ENCODE measurements at places on chromosomes 4 and X.
A peak's percentile ranks its signal among the peaks of the same experiment; 100 is the strongest.

- no peak for DNase-seq
Observed at GRCh38 chrX:15013461-15013860, 140.2 kb downstream of the MOSPD2 start.

DNA sequence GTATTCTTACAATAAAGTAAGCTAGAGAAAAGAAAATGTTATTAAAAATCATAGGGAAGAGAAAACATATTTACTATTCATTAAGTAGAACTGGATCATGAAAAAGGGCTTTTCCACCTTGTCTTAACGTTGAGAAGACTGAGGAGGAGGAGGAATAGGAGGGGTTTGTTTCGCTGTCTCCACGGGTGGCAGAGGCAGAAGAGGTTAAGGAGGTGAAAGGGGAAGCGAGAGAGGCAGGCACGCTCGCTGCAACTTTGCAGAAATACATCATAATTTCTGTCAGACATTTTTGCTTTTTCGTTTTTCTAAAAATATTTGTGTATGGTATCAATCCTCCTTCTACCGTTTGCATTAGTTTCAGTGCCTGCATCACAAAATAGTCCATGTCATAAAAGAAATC is 2375.1 kb upstream of the AGA start:
- no peak for DNase-seq

- DNase-seq: no peak
Observed at GRCh38 chr4:4485806-4486205, 56.0 kb downstream of the STX18 start.

DNA sequence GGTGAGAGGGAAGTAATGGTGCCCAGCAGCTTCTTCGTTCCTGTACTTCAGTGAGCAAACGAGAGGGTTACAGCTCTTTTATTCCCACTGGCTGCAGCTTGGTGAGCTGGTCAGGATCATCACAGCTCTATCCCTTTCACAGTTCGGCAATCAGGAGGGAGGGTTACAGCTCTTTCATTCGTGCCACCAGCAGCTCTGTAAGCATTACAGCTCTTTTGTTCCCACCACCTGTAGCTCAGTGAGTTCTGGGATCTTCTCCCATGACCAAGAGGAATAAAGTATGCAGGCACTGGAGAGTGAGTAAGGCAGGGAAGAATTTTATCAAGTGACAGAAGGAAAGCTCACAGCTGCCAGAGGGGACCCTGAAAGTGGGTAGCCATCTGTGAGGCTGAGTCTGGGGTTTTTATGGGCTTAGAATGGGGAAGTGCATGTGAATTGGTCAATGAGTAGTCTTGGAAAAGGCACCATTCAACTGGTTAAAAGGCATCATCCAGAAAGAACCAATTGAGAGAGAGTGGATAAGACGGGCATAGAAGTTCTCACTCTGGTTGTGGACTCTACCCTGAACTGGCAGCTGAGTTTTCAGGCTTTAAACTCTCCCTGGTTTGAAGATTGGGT is 123.7 kb downstream of the COX18 start:
- no peak for DNase-seq

GRCh38 chr4:145545538-145546174 is 64.0 kb downstream of the SMAD1 start:
- peak; percentile 25 for DNase-seq

DNA sequence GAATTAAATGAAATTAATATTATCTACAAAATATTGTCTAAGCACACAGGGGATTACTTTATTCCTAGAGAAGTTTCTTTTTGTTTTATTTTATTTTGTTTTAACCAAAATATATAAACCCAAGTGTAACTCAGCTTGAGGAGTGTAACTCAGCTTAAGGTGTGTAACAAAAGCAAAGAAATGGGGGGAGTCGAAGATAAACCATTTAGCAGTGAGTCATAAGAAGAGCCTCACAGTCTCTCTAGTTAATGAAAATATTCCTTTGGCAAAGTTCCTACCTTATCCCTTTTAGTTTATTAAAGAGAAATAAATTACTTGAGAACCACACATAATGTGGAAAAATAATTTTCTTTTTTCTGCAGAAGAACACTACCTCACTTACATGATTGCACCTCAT is 261.8 kb downstream of the KCTD8 start:
- DNase-seq: no peak

DNA sequence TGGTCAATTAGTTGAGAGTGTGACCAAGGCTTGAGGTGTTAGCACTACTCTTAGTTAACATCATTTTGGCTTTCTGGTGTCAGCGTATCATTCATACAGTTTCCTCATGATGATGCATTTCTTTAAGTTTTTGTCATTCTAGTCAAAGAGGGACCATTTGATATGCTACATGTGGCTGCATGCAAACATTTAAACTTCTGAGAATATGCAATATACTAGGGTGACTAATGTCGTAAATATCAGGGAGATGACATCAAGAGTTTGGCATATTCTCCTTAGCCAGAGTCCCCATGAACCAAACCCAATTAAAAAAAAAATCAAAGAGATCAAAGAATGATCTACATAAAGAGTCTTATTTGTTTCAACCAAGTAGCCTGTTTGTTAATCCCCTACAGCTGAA is 537.4 kb upstream of the PCDH7 start:
- DNase-seq: no peak

DNA sequence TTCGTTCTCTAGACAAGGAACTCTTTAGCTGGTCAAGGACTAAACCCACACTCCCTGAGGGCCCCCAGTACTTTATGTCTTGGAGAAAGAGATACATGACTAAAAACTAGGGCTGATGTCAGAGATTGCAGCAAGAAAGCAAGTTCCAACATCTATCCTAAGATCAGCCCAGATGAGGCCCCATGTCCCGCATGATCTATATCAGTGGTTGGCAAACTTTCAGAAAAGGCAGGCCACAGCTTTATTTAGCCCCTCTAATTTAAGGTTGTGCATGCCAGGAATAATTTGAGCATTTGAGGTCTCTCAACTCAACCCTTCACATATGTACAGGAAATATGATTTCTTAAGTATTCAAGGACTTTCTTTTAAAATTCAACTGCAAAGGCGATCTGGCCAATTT is 44.1 kb upstream of the FRMD7 start:
- no peak for DNase-seq

DNA sequence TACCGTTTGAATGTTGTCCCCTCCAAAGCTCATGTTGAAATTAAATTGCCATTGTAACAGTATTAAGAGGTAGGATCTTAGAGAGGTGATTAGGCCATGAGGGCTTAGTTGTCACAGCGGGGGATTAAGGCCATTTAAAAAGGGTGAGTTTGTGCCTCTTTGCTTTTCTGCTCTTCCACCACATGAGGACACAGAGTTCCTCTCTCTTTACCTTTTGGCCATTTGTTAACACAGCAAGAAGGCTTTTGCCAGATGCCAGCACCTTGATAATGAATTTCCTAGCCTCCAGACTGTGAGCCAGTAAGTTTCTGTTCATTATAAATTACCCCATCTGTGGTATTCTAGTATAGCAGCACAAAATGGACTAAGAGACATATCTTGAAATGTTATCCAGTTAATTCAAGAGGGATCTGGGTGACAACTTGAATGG is 7.8 kb upstream of the HERC3 start:
- DNase-seq: no peak

DNA sequence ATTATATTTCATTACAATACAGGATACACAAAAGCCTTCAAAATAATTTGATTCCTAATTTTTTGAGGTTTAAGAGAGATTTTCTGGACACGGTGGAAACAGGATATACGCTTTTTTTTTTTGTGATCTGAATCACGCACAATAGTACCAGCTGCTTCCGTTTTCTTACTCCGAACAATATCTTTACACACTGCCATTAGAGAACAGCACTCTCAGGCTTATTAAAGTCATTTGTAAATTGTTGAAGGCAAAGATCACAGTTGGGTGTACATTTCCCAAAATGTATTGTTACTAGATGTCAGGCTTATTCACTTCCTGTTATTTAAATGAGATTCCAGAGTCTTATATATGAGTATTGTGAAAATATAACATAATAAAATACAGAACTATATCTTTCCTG is 71.5 kb downstream of the TMEM47 start:
- no peak for DNase-seq

- no peak for DNase-seq
Observed at GRCh38 chr4:100582146-100582545, 64.3 kb upstream of the EMCN start.

GRCh38 chr4:88033309-88033708 is 25.9 kb downstream of the PKD2 start:
- peak; percentile 32 for DNase-seq

DNA sequence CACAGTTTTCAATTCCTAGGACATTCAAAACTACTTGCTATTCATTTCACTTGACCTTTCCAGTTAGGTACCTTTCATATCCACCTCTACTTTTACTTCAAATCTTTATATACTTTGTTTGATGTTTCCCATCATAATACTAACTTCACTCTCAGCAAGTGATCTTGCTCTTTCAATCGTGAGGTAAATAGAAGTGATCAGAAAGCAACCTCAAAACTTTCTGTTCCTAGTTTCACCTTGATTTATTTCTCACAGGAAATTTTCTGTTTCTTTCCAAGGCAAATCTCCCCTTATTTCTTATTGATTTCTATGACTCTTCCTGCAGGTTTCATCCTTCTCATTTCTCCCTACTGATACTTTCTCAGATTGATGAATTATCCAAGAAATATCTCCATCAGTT is 623.5 kb downstream of the FSTL5 start:
- DNase-seq: no peak

DNA sequence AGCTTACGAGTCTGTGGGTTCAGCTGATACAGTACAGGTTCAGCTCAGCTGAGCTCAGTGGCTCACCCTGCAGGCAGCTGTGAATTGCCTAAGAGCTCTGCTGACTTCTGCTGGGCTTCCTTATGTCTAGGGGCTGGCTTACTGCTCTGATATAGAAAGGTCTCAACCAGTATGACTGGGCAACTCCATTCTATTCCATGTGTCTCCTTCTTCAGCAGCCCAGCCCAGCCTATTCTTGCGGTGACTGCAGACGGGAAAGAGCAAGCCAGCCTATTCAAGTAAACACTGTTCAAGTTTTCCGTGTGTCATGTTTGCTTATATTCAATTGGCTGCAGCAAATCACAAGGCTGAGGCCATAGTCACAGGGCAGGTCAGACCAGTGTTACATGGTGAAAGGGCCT is 615.4 kb upstream of the ZFP42 start:
- DNase-seq: no peak

DNA sequence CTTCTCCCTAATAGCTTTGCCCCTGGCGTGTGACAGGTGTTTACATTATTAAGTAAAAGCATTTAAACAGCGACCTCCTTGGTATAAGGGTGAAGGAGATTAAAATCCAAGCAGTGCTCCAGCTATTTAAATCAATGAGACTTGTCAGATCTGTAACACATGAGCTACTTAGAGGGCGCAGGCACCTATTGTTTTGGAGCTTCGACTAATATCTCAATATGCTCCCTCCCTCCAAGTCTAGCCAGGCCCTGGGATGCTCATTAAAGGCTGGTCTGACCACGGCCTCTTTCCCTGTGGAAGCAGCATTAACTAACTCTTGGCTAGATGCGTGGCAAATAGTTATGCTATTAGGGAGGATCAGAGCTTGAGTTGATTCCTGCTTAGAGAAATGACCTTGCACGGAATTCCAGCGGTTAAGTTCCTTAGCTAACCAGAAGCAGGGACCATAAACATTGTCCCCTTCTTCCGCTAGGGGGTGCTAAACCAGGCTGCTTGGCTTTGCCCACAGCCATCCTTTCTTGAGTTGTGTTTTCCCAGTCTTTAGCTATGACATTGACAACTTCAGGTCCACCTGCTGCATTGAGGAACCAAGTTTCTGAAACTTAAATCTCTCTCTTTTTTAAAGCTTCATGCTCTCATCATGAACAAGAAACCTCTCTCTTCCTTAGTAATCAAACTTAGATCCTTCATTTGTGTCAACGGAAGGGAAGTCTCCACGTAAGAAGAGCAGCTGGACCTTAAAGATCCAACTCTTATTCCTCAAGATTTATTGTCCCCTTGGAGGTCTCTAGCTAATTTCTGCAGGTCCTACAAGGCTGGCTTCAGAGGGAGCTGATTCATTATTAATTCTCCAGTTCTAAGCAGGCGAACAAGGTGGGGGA is 80.7 kb upstream of the IGFBP7 start:
- peak; percentile 19 for DNase-seq

- no peak for DNase-seq
Observed at GRCh38 chr4:52204921-52205320, 153.8 kb downstream of the SPATA18 start.

GRCh38 chr4:114561590-114561989 is 37.0 kb upstream of the UGT8 start:
- DNase-seq: no peak

DNA sequence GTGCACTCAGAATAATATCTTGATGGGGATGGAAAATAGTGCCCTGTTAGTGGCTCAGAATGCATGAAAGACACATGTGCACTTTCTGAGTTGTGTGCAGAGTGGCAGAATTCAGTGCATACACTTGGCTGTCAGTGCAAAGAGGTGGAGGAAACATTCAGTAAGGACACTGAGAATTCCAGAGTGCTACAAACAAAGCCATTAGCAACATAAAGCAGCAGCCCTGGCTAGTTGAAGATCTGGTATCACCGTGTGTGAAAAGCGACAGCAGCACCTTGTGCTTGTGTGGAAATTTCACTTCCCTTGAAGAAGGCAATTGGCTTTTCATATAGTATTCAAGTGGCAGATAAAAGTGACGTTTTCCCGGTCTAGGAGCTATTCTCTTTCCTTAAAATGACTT is 810.4 kb downstream of the TRIML1 start:
- DNase-seq: no peak

DNA sequence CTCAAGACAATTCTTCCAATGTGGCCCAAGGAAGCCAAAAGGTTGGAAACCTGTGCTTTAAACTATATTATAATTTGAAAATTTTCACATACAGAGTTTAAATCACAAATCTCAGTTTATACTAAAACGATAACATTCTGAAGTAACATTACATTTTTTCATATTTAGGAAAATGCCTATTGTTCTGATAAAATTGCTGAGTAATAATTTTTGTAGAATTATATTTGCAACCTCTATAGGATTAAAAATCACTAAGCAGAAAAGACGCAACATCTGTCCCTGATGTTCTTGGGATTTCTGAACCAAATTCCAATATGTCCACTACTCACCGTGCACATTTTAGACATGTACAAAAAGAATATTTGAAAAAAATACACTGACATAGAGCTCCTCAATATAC is 10.5 kb downstream of the ZNF732 start:
- no peak for DNase-seq

DNA sequence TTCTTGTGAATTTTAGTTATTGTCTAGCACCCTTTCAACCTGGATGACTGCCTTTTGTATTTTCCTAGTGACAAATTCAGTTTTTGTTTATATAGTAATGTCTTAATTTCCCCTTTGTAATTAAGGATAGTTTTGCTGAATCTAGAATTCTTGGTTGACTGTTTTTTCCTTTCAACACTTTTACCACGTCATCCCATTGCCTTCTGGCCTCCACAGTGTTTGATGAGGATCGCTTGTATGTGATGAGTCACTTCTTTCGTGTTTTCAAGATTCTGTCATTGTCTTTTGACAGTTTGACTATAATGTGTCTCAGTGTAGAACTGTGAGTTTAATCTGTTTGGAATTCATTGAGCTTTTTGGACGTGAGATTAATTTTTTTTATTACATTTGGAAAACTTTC is 30.1 kb downstream of the KDM6A start:
- no peak for DNase-seq

- no peak for DNase-seq
Observed at GRCh38 chrX:151814767-151815166, 80.2 kb downstream of the CNGA2 start.
